Endodermal cell (in vitro differentiated cells): ENCODE measurements at places on chromosomes 6 and 20.
A peak's percentile ranks its signal among the peaks of the same experiment; 100 is the strongest.

- no peak for DNase-seq
Observed at GRCh38 chr6:63504777-63505384, 67.4 kb upstream of the LOC128125822 start.

DNA sequence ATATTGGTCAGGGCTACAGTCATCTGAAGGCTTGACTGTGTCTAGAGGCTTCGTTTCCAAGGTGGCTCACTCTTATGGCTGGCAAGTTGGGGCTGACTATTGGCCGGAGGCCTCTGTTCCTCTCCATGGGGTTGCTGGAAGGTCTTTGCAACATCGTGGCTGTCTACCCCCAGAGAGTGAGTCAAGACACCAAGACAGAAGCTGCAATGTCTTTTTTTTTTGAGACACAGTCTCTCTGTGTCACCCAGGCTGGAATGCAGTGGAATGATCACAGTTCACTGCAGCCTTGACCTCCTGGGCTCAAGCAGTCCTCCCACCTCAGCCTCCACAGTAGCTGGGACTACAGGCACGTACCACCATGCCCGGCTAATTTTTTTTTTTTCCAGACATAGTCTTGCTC is 29.4 kb upstream of the KIF3B start:
- DNase-seq = no peak

DNA sequence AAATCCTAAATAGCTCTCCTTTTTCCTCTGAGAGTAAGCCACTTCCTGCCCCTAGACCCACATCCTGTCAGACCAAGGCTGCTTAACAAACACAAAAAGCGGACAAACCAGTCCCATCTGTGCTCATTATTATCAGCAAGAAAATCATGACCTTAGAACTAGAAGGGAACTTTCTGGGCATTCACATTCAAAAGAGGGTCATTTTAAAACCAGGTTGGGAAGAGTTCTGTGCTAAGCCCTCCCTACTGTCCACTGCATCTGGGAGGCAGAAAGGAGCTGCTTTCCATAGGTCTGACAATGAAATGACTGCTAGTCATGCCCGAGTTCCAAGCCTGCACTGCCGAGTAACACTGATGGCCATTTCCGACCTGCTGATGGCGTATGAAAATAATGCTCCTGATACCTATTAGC is 15.4 kb downstream of the EZR start:
- DNase-seq = peak; percentile 49

DNA sequence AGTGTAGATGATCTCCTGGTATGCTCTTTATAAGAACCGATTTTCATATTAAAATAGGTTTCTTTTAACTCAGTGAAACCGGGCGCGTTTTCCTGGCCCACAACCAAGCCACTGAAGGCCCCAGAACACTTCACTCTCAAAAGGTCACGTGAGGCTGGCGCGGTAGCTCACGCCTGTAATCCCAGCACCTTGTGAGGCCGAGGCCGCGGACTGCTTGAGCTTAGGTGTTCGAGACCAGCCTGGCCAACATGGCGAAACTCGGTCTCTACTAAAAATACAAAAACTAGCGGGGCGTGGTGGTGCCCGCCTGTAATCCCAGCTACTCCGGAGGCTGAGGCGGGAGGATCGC is 402 bp upstream of the TAF8 start:
- DNase-seq = peak; percentile 72

GRCh38 chr6:111837641-111838500 is 35.4 kb downstream of the FYN start:
- no peak for DNase-seq

DNA sequence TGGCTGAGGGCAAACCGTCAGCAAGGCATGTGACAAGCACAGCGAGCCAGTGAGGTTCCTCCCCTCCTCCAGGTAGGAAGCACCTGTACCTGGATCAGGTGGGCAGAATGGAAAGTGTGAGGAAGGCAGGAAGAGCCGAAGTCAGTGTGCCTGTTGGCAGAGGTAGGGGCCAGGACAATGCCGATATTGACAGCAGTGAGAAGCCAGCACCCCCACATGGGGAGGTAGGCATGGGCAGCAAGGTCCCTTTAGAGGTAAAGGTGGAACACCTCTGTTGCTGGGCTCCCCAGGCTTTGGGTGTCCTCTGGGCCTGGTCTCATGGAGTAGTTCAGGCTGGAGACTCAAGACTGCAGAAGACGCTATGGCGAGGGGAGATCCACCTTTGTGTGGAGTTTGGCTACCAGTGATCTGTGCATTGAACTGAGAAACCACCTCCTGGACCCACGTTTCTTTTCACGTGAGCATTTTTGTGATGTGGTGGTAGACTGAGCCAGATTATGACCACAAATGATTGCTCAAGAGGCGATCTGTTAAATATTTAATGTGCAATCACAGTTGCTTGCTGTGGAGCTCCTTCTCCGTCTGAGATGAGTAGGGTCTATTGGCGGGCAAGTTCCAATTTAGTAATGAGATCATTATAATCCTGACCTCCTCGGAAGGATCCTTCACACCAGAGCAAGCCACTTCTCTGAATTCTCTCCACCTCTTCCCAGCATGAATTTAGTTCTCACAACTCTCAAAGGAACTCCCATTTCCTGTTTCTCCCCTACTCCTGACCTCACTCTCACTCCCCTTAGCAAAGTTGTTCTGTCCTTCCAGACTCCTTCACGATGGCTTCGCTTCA is 174.8 kb downstream of the CDH26 start:
- no peak for DNase-seq

DNA sequence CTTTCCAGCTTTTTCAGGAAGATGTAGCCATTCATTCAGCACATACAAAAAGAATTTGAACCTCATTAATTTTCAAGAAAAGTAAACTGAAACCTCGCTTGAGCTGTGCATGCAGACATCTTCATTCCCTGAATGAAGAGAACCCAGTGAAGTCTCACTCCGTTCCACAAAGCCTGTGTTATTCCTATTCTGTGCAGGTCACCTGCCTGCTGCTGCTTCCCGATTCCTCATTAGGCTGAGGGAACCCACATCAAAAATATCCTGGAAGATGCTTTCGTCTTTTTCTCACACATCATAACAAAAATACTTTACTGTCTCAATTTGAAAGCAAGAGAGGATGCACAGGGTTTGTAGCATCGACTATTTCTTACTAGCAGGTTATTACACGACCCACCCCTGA is 40.1 kb downstream of the TRMT6 start:
- no peak for DNase-seq

DNA sequence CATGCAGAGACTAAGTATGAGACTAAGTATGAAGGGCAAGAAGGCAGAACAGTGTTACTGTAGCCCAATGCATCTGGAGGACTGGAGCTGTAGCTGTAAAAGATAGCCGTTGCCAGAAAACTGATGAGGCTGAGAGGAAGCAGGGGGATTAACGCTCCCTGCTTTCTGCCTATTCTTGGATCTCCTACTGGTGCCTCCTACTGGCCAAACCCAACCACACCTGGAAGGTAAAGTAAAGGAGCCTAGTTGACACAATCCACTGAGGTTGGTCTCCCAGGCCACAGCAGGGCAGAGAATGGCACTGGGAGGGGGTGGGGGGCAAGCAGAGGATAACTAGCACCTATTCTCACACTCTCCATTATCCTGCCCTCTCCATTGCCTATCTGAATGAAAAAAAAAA is 105.0 kb upstream of the MRPS10 start:
- peak; percentile 88 for DNase-seq

DNA sequence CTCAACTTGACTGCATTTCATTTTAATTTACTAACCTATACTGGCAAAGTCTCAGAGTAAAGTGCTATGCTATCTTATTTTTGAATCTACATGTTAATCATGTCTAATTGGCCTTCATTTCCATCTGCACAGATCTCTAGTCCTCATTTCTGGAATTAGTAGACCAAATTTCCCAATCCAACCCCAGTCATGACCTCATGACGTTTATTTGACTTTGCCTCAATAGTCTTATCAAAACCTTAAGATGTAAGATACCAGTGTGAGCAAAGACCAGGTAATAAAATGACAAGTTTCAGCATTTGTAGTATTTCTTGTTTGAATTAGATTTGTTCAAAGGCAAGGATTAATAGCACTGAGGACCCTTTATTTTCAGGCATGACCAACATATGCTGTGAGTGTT is 43.3 kb upstream of the MYB start:
- DNase-seq = no peak

DNA sequence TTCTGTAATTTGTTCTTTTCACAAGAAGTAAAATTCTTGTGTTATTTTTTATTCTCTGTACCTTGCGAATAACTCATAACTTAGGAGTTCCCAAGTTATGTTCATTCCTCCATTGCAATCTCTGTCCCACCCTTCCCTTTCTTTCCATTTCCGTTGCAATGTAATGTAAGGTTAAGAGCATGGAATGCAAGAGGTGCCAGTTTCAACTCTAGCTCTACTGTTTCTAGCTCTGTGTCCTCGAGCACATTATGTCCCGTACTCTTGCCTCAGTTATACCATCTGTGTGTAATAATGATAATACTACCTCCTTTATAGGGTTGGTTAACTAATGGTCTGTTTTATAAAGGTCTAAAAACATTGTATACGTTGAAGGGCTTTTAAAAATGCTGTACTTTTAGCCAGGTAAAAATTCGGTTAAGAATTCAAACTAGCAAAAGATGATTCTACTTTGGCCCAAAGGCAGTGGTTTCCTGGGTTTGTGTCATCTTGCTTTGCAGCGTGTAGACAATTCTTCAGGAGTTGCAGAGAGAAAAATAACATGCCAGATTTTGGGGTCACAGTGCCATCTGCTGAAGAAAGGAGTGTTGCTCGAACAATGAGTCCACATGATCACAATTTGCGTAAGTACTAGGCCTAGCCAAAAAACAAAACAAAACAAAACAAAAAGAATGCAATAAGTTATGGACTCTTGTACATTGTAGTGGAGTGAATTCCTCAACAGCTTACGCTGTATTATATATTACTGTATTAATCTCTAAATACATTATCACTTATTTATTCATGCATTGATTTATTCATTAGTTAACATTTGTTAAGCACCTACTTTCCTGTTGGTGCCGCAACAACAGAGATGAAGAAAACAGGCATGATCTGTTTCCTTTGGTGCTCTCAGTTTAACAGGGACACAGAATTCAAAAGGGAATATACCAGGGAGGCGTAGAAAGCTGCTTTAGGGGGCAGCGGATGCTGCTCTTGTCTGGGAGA is 10.0 kb upstream of the PFDN4 start:
- DNase-seq = peak; percentile 68

DNA sequence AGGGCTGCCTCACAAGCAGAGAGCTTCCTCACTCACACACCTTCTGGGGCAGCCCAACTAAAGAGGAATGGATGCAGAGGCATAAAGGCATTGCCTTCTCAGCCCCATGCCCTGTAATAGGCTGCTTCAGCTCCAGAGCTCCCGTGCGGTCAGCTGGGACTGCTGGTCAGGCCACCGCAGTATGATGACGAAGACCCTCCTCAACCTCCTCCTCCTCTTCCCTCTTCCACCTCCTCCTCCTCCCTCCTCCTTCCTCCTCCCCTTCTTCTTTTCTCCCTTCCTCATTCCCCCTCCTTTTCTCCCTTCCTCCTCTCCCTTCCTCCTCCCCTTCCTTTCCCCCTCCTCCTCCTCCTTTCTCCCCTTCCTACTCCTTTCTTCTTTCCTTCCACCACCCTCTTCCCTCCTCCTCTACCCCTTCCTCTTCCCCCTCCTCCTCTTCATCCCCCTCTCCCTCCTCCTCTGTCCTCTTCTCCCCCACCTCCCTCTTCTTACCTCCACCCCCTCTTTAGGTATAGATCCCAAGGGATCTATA is 465.3 kb upstream of the CDH4 start:
- no peak for DNase-seq

DNA sequence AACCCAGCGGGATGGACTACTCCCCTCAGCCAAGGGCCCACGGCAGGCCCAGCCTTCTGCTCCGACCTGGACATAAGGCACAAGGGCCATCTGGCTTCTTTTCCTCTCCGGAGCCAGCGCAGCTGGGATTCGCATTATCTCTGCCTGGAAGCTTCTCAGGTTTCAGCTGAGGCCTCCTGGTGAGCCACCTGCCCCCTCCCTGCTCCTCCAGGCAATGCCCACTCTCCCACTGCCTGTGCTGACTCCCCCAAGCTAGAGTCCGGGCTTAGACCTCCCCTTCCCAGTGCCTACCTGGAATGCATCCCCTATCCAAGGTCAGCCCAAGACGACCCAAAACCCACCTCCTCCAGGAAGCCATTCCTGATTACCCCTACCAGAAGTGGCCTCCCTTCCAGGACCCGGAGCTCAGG is 60.7 kb downstream of the EZR start:
- peak; percentile 86 for DNase-seq

DNA sequence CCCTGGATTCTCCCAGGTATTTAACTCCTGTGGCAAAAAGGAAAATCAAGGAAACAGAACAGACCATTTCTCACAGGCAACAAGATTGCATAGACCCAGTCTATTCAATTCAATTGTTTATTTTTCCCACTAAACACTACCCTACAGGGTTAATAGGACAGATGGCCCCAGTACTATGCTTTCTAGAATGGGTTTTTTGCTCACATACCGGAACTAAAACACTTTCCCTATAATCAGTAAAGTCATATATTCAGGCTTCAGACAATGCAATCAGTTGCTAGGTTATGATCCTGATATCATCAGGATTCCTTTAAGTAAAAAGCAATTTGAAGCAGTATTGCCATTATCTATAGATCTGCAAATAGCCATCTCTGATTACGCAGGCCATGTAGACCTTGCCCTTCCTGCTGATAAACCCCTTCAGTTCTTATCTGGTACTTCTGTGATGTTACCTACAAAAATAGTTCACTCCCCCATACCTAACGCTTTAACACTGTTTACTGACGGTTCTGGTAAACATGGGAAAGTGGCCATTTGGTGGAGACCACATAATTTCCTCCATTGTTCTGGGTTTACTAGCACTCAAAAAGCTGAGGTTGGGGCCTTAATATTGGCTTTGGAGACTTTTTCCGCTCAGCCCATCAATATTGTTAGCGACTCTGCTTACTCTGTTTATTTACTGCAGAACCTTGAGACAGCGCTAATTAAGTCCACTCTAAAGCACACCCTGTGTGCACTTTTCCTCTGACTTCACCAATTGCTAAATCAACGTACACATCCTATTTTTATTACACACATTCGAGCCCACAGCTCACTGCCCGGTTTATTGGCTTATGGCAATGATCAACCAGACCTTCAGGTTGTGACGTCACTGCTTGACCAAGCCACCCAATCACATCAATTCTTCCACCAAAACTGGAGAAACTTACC is 666.0 kb downstream of the PHF3 start:
- no peak for DNase-seq

DNA sequence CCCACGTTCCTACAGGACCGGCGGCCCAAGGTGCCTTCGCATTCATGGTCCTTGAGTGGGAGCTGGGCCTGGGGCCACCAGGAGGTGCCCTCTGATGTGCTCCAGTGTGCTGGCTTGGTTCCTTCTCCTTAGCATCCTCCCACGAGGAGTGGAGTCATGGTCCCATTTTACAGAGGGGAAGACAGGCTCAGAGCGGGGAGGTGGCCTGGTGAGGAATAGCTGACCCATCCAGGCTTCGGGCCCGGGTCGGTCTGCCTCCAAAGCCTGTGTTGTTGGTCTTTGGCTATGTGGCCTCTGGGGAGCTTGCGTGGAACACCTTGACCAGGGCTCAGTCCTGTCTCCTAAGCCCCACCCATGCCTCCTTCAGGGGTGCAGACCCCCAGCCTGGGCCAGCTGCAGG is 22.8 kb downstream of the RBM38 start:
- DNase-seq = no peak

GRCh38 chr6:145247692-145248419 is 487.5 kb downstream of the EPM2A start:
- no peak for DNase-seq

GRCh38 chr6:160030103-160030502 is 61.2 kb downstream of the IGF2R start:
- DNase-seq = peak; percentile 50
